Left ventricle myocardium inferior (tissue), 1 donor: ENCODE measurements at places on chromosomes 2 and 18.

GRCh38 chr2:29014811-29015421, 33.8 kb downstream of the TOGARAM2 start:
- peak; percentile 76 for DNase-seq

DNA sequence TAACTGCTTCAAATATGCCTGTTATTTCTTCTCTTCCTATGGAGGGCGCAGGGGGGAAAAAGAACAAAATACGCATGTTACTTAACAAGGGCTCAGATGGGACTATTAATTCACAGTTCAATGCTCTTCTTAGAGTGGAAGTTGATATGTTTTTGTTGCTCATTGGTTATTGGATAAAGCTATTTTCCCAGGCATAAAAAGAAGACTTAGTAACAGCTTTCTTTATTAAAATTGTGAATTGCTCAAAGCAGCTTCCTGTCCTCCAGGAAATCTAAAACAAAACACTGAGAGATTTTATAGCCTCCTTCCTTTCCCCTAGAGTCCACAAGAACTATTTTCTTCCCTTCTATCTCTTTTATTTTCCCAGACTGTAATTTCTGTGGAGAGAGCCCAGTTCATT, 180.8 kb downstream of the SH3BP4 start:
- DNase-seq = no peak

DNA sequence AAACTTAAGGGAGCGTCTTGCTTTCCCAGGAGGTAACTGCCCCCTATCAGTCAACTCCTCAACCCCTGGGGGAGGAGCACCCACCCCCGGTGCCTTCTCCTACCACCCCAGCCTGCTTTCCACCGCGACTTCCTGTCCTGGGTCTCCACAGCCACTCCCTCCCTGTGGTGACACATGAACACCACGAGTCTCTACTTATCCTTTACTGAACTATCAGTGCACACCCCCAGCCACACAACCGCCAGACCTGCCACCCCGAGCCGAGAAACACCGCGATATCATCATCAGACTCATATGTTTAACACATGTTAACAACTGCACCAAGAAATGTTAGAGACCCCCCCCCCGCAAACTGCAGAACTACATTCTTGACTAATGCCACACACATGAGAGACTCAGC, 43.3 kb downstream of the LONRF2 start:
- no peak for DNase-seq

DNA sequence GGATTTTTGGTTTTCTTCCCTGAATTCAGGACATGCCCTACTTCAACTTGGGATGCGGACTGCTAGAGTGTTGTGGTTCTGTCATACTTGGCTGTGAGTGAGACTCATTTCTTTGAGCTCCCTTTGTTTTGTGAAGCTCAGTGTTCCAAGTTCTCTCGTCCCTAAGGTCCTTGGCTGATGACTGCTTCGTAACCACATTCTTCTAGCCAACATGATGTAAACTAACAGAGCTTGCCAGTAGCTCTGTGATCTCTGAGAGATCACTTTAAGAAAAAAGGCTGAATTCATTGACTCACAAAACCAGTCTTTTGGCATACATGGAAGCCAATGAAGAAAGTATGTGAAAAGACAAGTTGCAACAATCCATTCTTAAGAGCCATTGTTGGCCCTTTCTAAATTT, 96.9 kb upstream of the MSTN start:
- no peak for DNase-seq

- no peak for DNase-seq
Measured at GRCh38 chr2:122670897-122671296, 915.4 kb downstream of the TSN start.

DNA sequence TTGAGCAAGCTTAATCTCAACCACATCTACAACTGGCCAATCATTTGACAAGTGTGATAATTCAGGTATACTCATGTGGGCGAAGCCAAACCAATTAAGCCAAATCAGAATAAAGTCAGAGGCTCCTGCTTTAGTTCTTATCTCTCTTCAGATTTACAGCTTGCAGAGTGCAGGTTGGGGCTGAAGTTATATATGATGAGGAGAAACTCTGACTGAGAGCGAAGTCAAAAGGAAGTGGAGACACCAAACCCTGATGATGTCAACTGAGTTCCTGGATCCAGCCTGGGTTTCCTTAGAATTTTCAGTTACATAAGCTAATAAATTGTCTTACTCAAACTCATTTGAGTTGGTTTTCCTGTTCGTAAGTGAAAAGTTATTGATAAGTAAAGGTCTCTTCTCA, 73.9 kb downstream of the ASXL2 start:
- no peak for DNase-seq

GRCh38 chr18:79965119-79965902, 868 bp downstream of the HSBP1L1 start:
- DNase-seq = no peak

DNA sequence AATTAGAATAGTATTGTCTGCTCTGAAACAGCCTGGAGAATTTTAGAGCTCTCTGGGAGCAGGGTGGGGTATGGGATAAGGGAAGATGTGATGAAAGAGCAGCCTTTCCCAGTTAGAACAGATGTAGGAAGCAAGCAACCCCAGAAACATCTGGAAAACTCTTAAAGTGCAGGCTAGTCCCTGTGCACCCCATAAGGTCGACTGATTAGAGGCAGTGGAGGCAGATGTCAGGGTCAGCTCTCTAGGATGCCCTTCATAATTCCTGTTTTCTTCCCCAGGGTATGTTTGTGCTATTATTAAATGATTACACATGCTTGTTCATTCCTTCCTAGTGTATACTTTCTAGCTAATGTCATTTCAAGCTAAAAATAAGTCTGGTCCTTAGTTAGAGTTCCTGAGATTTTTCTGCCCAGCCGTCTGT, 41.7 kb downstream of the PTPRM start:
- DNase-seq = peak; percentile 16

DNA sequence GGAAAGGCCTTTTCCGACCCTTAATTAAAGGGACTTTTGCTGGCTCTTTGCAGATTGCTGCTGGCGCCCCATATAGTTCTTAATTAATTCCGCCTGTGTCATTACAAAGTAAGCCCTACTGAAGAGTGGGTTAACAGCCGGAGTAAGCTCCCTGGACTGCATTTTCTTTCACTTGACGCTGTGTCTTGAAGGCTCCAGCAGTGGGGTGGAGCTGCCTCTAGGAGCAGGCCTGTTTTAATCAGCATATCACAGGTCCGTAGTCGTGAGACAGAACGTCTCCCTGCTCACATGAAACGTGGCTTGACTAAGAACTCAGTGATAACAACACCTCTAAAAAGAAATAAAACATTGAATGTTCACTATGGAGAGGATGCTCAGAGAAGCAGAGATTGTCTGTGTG, 329.9 kb upstream of the RAB12 start:
- DNase-seq = no peak

GRCh38 chr2:172177581-172177980, 74.9 kb upstream of the DLX2 start:
- DNase-seq = no peak

DNA sequence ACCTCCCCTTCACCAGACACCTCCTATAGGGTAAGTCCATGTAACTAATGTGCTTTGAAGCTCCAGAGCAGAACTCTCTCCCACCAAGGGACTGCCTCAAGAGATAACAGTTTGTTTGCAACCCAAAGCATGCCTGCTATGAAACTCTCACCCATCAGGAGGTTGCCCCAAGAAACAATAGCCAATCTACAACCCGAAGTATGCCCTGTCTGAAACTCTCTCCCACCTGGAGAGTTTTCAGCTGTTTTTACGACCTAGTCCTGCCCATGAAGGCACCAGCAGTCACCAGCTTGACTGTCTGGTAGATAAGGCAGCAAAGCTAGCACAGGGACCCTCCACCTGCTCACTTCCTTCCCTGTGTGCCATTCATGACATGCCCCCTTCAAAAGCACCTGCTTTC, 533.9 kb upstream of the CRIM1 start:
- DNase-seq = no peak
